Lower leg skin (tissue), 4 donors: ENCODE measurements at places on chromosomes 3 and 15.

DNA sequence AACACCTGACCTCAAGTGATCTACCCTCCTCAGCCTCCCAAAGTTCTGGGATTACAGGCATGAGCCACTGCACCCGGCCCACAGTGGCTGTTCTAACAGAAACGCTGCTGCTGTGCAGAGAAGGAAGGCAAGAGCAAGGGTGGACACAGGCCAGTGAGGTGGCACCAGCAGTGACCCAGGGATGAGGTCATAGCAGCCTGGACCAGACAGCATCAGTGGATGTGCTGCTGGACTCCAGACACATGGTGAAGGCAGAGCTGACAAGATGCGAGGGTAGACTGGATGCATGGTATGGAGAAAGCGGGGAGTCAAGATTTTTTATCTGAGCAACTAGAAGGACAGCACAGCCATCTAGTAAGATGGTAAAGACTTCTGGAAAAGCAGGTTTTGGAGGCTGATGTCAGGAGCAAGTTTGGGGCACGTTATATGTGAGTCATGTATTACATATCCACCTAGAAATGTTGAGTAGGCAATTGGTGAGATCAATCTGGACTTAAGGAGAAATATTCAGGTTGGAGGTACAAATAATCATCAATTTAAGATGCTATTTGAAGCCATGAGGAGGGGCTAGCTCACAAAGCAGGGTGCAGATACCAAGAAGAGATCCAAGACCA lies 22.1 kb upstream of the TJP1 start:
- DNase-seq = no peak

DNA sequence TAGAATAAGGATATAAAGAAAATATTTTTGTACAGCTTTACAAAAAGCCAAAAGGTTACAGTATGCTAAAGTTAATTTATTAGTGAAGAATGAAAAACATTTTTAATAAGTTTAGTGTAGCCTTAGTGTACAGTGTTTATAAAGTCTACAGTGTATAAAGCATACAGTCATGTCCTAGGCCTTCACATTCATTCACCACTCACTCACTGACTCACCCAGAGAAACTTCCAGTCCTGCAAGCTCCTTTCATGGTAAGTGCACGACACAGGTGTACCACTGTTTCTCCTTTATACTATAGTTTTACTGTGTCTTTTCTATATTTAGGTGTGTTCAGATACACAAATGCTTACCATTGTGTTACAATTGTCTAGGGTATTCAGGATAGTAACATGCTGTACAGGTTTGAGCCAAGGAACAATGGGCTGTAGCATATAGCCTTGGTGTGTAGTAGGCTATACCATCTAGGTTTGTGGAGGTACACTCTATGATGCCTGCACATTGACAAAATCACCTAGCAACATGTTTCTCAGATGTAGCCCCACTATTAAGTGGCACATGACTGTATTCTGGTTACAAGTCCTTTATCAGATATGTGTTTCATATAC lies 197.1 kb upstream of the KBTBD8 start:
- no peak for DNase-seq

DNA sequence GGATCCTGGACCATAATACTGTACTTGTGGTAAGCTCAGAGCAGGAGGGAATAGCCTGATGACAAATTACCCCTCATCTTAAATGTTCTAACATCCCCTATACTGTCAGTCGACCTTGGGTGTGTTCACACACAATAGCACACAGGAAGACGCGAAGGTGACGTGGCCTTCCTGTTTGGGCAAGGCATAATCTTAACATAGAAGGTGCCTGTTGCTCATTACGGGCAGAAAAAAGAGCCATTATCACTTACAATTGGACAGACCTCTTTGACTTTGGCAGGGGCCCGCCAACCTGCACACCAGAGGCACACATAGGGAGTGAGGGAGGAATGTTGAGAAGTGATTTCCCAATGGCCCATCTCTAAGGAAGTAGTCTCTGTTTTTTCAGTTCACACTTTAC lies 144.2 kb downstream of the ANO10 start:
- DNase-seq = no peak

DNA sequence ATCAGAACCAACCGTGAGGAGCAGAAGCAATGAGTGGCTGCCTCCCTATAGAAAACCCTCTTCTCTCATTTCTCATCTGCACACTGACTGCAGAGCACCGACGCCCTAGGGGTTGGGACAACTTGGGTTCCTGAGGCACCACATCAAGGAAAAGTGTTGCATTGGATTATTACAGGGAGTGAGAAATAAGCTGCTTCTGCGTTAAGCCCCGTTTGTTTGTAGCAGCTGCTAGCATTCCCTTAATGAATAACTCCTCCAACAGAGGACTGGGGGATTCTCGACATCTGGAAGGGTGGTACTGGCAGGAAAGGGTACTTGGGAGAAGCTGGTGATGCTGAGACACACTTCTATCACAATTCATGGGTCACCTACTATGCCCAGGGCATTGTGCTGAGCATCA lies 25.3 kb upstream of the AGBL1 start:
- DNase-seq = no peak

DNA sequence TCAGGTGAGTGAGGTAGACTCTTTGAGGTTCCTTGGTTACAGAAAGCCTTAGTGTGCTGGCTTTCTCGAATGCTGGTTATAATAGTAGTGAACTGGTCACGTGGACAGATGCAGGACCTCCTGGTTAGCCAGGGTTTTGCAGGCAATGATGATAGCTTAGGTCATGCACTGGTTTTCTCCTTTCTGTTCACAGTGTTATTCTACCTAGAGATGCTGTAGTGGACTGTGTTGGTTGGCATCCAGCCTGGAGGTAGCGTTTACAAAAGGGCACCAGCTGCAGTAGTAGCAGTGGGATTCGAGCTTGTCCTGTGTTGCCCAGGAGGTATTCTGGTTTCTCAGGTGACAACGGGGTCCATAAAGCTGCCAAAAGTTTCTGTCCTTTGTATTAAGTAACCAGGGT lies 27.0 kb downstream of the PCCB start:
- no peak for DNase-seq

DNA sequence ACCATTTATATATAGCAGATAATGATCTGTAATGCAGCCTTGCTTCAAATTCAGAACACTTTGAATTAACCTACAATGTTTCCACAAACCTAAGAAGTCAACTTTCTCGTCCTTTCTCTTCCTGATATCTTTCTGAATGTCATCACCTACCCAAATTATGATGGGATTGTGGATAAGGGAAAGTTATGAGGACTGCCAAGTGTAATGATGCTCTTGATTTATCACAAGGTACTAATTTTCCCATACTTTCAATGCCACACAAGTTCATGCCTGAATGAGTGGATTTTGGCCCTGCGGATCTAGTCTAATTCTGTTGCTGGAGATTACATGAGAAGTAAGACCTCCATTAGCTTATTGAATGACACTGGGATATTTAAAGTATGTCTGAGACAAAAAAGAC lies 82.6 kb upstream of the NANOGP8 start:
- no peak for DNase-seq

DNA sequence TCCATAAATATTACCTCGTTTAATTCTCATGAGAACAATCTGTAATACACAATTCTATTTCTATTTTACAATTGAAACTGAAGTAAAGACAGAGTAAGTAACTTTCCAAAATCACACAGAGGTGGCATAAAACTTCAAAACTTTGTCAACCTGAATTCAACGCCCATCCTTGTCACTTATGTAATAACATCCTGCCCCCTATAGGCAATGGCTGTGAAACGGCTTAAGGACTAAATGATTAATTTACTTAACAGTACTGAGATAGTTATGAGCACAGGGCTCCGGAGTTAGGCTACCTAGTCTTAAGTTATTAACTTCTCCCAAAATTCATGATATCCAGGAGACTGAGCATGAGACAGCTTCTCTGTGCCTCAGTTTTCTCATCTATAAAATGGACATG lies 293.1 kb upstream of the CHRM5 start:
- DNase-seq = no peak

- no peak for DNase-seq
Measured at GRCh38 chr3:122004107-122004506, 17.9 kb downstream of the ILDR1 start.

- no peak for DNase-seq
Measured at GRCh38 chr3:56980798-56981390, 79.6 kb upstream of the SPATA12 start.

DNA sequence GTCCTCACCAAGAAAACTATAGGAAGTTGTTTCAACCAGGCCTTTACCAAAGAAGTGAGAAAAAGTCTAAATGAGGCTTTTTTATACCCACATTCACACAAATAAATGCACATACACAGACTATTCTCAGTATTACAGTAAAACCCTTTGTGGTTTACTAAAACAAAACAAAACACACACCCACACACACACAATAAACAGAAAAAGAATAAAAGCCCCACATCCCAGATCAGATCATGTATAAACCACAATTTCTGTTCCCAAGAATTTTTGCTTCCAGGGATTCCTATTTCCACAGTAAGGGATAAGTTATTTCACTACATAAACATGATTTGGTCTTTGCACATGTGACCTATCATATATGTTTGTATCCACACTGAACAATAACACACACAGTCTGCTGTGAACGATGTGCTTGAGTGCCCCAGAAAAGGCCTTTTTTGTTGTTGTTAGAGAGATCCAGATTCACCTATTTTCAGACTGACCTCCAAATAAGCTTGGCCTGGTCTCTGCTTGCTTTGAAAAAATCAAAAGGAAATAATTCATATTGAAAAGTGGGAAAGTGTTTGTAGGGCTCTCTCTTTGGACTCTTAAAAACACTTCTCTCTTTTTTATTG lies 283.4 kb upstream of the ATP11B start:
- DNase-seq = no peak

DNA sequence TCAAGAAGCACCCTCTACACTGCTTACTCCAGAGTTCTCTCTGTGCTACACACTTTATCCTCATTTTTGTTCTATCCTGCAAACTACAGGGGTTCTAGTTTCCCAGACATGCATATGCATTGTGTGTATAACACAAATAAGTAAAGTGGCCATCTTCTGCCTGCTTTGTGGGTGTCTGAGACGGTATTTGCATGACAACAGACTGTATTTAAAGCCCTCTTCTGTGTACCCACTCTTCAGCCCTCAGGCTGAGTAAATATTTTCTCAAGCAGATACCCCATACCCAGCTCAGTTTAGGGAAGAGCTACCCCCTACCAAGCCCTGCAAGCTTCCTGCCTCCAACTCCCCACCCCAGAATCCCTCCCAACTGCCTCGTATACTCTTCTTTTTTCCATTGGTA lies 31.7 kb downstream of the SYNPR start:
- no peak for DNase-seq

DNA sequence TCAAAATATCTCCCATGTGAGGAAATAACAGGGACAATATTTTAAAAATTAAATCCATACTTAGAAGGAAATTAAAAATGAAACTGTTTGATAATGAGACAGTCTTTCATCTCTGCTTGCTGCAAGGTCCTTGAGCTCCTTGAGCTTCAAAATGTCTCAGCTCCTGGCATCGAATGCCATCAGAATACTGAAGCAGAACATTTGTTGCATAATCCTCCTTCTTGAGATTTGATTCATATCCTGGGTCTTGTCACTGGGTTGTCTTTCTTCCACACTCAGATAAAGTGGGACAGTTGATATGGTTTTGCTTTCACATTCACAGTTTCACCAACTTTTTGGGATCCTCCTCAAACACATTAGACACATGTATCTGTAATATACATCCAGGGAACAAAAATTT lies 27.8 kb downstream of the COL8A1 start:
- no peak for DNase-seq

DNA sequence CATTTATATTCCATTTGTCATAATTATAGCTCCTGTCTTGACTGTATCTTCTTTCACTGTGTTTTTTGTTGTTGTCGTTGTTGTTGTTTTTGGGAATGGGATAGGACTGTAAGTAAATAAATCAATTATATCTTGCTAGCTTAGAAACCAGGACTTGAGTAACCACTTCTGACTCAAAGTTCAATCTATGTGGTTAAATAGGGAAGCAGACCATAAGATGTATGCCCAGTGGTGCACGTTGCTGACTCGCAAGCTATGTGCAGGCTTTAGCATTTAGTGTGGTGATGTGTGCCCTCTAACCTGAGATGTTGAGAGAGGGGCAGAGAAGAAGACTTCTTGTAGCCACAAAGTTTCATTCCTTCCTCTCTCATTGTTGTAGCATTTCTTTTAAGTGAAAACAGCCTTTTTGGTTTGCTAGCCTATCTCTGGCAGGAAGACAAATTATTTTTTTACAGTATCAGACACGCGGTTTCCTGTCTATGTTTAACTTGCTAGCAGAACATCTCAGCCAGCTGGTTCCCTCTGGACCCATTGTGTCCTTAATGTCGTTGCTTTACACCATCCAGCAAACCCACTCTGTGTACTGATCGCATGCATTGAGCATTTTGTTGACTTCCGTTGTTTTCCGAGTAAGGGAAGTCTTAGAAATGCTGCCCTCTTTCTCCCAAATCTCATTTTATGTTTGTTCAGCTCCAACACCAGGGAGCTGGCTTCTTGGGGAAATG lies 52.1 kb downstream of the TGFBR2 start:
- DNase-seq = no peak

GRCh38 chr3:159806412-159806811 lies 182.2 kb upstream of the IL12A start:
- DNase-seq = peak; percentile 31

- no peak for DNase-seq
Measured at GRCh38 chr3:127193341-127193740, 410 bp downstream of the PRR23E start.

- DNase-seq = no peak
Measured at GRCh38 chr3:10397879-10398278, 77.0 kb upstream of the SEC13 start.

DNA sequence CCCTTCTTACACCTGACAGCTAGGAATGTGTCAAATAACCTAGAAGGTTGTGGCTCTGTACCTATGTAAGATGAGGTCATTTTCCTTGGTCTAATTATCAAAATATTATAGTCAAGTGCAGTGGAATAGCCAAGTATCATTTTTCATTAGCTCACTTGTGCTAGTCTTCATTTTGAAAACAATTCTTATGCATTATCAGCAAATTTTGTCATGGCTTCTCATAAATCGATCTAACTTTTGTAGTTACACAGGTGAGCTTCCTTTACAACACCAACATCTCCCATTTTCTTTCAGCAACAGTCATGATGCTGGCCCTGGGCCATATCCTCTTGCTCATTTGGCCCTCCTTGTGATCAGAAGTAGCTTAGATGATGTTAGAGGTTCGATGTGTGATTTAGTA lies 10.3 kb downstream of the TXNRD3 start:
- no peak for DNase-seq

DNA sequence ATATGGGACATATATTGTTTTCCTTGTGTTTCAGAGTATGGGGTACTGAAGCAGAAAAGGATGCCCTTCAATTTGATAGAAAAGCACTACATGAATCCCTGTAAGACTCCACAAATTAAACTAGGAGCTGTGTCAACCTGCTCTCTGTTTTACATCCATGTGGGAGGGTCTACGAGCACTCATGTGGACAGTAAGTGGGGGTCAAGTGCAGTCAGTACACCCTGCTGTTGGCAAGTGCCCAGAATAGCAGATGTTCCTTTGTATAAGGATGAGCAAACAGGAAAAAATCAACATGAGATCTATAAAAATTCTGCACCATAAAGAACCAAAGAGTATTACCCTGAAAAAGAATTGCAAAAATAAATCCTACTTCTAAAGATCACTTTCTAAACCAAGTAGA lies 659.9 kb downstream of the SI start:
- DNase-seq = no peak
